ENCODE measurements at places on chromosomes 3 and 15. TPM values are rescaled to one million over a fixed set of nuclear protein-coding genes. Genes with fewer than 3 reads are reported as not detected.

DNA sequence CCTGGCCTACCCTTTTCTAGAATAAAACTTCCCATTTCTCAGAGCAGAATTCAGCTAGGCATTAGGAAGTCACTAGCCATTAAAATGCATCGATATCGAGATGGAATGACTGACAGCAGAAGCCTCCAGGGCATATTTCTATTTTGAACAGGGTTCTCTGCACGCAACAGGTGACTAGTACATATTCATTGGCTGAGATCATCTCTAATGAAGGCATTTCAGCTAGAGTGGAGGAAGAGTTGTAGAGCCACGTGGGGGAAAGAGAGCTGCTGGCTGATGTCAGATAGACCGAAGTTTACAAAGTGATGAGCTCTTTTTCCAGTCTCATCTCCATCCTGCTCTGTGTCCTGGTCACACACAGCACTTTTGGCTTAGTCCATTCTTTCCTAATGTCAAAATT is 7.5 kb downstream of the TMEM40 start:
- no peak for DNase-seq

GRCh38 chr15:28977377-28978010 is 91.7 kb downstream of the APBA2 start:
- DNase-seq, result no peak

- DNase-seq, result no peak
Observed at GRCh38 chr3:183255348-183255730, 2.3 kb downstream of the B3GNT5 start.

DNA sequence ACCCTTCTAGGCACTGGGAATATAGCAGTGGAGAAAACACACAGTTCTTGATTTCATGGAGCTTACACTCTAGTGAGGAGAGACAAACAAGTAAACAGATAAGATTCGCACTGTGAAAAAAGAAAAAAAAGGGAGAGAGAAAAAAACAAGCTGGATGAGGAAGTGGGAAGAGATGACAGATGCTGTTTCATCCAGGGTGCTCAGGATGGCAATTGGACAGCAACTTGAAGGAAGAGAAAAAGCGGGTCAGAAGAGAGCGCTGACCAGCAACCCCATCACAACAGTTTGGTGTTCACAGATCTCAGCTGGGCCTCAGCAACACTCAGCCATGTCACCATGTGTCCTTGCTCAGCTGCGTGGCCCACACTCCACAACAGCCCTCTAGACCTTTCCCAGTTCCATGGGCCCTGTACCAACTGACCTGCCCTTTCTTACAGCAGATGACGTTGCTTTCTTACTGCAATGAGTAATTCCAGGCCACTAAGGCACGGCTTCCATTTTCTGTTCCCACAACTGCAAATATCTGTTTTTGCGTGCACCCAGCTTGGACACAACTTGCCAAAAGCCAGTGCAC is 230.8 kb downstream of the MEX3B start:
- no peak for DNase-seq

GRCh38 chr3:86230762-86231161 is 760.2 kb downstream of the VGLL3 start:
- DNase-seq, result no peak

- no peak for DNase-seq
Observed at GRCh38 chr3:16332904-16333426, 68.0 kb downstream of the OXNAD1 start.

GRCh38 chr3:51671734-51672475 is 853 bp downstream of the TEX264 start:
- peak; percentile 38 for DNase-seq

- no peak for DNase-seq
Observed at GRCh38 chr3:173933113-173933512, 535.6 kb downstream of the NLGN1 start.

GRCh38 chr15:73346735-73347312 is 21.9 kb downstream of the HCN4 start:
- peak; percentile 60 for DNase-seq

- no peak for DNase-seq
Observed at GRCh38 chr15:101455291-101456025, 34.0 kb downstream of the PCSK6 start.

GRCh38 chr3:52848617-52849016 is 13.8 kb upstream of the MUSTN1 start:
- DNase-seq, result no peak

- DNase-seq, result no peak
Observed at GRCh38 chr15:51814606-51815005, 14.8 kb upstream of the TMOD3 start.

DNA sequence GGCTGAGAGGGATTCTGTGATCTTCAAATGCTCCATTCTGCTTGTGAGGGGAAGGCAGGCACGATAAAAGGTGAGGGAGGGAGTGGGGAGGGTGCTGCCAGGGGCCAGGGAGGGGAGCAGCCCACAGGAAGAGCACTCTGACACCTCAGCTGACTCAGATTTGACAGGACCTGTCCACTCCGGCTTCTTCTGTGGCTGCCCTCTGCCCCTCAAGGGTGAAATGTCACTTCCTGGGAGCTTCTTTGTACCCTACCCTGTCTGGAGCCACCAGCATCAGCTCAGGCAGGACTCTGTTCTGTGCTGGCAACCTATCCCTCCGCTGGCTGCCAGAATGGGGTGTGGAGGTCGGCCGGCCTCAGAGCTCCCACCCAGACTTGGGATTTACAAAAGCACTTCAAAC is 114.0 kb upstream of the HACD2 start:
- no peak for DNase-seq

GRCh38 chr15:39934397-39935071 is 619 bp downstream of the EIF2AK4 start:
- no peak for DNase-seq

GRCh38 chr3:151630938-151631441 is 102.7 kb upstream of the AADACL2 start:
- no peak for DNase-seq

GRCh38 chr3:171028025-171028778 is 1.7 kb upstream of the SLC2A2 start:
- no peak for DNase-seq

DNA sequence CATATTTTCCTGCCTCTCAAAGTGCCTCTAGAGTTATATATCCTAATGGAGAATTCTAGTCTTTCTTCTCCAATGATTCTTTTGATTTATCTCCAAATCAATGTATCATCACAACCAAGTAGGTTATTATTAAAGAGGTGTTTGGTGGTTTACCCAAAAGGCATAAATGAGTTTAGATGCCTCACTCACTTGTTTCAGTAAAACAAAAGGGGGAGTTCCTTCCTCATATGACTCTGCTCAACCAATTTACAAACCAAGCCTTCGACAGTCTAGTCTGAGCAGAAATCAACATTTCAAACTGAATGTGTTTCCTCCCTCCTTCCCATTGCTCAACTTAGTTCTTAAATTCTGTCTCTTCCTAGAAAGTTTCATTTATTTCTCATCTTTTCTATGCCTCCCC is 116.5 kb downstream of the TNIK start:
- no peak for DNase-seq

DNA sequence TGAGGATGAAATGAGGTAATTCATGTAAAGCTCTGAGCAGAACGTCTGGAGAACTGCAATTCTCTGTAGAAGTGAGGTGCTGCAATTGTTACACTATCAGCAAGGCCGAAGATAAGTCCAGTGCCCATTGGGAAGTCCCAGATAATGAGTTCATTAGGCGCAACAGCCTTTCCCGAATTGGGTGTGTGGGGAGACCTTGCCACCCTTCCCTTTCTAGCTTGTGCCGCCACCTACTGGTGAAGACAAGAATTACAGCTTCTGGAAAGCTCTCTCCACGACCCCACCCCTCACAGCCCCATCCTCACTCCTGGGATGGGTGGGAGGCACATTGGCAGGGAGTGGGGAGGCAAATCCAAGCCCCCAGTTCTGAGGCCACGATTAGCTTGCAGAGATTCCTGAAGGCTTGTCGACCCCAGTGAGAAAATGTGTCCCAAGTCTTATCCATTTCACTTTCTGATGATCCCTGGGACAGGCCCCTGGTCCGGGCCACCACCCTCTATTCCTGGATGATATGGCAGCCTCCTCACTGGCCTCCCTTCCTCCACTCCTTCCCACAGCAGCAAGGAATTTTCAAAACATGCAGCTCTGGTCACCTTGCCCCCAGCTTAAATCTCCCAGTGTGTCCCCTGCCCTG is 36.4 kb downstream of the FAM3D start:
- peak; percentile 59 for DNase-seq

GRCh38 chr3:88703501-88704059 is 403.8 kb upstream of the EPHA3 start:
- no peak for DNase-seq

DNA sequence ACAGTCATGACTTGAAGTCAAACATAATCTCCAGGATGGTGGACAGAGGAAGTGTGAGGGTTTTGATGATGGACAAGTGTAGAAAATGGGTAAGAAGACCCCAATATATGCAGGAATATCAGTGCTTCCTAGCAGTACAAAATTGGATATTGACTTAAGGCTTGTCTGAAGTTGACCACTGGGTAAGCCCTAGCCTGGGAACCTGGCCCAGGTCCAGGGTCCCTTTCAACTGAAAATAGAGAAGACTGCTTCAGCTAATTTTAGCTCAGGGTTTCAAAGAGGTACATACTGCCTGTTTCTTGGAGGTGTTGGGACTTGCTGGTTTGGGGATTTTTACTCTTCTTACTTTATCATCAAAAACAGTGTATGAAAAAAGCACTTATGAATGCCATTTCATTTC is 4.7 kb downstream of the NR1D2 start:
- no peak for DNase-seq

DNA sequence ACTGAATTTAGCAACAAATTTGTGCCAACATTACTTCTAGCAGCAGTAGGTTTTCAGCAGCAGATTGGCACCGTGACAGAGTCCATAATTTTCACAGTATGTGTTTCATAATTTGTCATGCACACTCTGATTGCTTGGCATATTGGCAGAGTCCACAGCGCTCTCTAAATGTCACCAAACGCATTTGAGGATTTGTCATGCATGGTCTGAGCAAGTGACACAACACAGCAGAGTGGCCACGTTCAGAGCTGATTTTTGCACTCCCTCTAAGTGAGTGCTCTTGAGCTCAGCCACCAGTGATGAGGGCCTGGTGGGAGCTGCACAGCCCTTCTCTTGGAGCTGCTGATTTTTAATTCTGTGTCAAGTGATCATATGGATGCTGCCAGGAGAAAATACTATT is 1270.8 kb downstream of the ROBO1 start:
- DNase-seq, result no peak

GRCh38 chr3:101861212-101861788 is 12.0 kb downstream of the NFKBIZ start:
- DNase-seq, result no peak

DNA sequence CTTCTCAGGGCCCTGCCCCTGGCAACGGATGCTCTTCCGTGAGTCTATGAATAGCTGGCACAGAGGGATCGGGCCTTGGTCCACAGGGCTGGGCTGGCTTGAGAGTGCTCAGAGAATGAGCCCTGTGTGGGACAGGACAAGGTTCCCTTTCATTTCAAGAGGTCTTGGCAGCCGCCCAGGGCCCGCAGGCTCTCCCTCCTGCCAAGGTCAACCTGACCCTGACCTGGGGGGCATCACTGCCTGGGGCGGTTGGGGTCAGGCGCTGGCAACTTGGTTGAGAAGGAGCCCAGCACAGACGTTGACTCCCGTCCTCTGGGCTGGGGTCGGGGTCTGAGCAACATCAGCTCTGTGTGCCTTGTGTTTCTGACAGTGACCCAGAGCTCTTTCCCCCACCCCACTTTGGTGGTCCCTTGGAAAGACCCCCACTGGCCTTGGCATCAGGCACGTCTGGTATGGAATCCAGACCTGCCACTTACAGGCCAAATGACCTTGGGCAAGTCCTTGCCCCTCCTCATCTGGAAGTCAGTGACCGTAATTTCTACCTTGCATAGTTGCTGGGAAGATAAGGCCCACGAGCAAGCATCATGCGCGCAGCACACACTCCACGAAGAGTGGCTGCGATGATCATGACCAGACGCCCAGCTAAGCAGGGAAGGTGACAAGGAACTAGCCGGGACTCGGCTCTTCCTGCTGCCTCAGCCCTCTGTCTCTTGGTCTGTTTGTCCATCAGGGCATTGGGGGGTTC is 36.4 kb downstream of the EPHB3 start:
- DNase-seq, result no peak

GRCh38 chr3:30658328-30659052 is 52.1 kb downstream of the TGFBR2 start:
- no peak for DNase-seq

- DNase-seq, result no peak
Observed at GRCh38 chr15:69820819-69821218, 276.9 kb downstream of the TLE3 start.

DNA sequence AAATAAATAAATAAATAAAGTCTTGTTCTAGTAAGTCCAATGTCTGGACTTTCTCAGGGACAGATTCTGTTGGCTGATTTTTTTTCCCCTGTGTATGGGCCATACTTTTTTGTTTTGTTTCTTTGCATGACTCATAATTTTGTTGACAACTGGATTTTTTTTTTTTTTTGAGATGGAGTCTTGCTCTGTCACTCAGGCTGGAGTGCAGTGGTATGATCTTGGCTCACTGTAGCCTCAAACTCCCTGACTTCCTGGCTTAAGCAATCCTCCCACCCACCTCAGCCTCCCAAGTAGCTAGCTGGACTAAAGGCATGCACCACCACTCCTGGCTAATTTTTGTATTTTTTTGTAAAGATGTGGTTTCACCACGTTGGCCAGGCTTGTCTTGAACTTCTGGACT is 38.9 kb downstream of the TICRR start:
- no peak for DNase-seq

Gene LPP
- polyA plus RNA-seq, result 31.8 TPM

Gene MLH1
- polyA plus RNA-seq, result 49.0 TPM

Gene CHRFAM7A
- polyA plus RNA-seq, result 5.5 TPM

Gene TRIM42
- not detected for polyA plus RNA-seq

Gene AHSG
- 0.44 TPM for polyA plus RNA-seq

Gene XCR1
- 0.16 TPM for polyA plus RNA-seq

Data from left renal cortex interstitium (tissue), 4 donors.